ENCODE measurements at places on chromosomes 4 and X.
A peak's percentile ranks its signal among the peaks of the same experiment; 100 is the strongest.

DNA sequence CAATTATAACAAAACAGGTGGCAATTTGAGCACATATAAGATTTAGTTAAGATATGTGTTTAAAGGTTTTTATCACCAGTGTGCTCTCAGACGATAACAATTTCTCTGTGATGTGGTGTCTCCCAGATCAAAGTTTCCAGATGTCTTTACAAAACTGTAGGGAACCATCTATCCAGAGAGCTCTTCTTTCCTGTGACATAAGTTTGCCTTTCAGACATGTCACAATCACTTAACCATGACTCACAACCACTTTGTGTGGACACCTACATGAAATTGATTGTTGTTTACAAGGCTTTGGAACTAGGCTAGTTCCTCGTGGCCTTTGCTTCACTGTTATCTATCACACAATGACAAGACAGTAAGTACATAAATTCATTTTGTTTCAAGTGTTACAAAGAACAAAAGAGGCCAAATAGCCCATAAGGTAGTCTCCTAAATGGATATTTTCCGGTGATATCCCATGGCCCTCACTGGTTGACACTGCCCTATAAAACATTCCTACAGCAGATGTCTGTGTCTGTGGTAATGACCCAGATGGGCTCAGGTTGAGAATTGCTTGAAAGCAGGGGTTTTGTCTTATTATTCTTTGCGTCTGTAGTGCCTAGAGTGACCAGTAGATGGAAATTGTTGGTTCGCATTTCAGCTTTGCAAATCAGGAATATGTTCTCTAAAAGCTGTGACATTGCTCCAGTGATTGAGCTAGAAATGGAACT, 297.8 kb upstream of the FAM241A start:
- peak; percentile 33 for DNase-seq

- DNase-seq, result no peak
Measured at GRCh38 chr4:143437937-143438336, 75.6 kb upstream of the SMARCA5 start.

DNA sequence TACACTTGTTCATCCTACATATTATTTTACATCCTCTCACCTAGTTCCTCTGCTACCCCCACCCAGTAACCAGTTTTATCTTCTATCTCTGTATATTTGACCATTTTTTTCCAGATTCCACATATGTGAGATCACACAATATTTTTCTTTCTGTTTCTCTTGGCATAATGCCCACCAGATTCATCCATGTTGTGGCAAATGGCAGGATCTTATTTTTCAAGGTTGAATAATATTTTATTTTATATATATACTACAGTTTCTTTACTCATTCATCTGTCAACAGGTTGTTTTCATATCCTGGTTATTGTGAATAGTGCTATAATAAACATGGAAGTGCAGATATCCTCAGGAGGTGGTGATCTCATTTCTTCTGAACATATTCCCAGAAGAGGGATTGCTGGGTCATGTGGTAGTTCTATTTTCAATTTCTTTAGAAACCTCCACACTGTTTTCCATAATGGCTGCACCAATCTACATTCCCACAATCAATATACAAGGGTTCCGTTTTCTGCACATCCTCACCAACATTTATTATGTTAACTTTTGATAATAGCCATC, 48.2 kb downstream of the THAP9 start:
- DNase-seq, result peak; percentile 7

- peak; percentile 38 for DNase-seq
Measured at GRCh38 chr4:127134490-127134889, 498.3 kb upstream of the INTU start.

- DNase-seq, result no peak
Measured at GRCh38 chrX:119763836-119764387, 5.5 kb downstream of the SOWAHD start.

- no peak for DNase-seq
Measured at GRCh38 chr4:125268068-125268755, 46.5 kb upstream of the FAT4 start.

DNA sequence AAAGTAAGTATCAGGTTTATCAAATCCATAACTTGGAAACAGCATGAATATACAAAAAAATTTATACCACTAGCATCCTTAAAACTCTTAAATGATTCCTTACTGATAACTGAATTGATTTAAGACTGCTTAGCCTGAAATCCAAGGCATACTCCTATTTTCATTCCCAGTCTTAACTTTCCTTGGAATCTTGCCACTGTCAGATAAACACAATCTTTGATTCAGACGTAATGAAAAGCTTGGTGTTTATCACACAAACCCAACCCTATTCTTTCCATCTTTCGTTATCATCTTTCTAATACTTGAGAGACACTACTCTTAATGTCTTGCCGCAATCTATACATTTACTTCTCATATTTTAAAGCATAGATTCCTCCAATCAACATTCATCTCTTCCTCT, 19.1 kb downstream of the C4orf17 start:
- DNase-seq, result no peak

DNA sequence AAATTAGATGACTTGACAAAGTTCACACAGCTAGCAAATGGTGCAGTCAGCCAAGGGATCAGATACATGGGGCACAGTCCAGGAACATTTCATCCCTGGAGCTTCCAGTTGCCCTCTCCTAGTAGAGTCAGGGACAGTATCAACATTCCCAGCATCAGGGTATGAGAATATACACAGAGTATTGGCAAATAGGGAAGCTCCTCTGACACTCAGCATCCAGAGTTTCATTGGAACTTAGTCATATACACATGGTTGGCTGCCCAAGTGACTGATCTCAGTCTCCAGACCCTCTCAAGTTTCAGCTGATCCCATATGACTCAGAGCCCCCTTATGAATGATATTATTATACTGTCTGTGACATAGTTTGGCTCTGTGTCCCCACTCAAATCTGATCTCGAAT, 13.7 kb upstream of the KCTD8 start:
- DNase-seq, result no peak

GRCh38 chrX:96683997-96684338, 674 bp upstream of the DIAPH2 start:
- no peak for DNase-seq

DNA sequence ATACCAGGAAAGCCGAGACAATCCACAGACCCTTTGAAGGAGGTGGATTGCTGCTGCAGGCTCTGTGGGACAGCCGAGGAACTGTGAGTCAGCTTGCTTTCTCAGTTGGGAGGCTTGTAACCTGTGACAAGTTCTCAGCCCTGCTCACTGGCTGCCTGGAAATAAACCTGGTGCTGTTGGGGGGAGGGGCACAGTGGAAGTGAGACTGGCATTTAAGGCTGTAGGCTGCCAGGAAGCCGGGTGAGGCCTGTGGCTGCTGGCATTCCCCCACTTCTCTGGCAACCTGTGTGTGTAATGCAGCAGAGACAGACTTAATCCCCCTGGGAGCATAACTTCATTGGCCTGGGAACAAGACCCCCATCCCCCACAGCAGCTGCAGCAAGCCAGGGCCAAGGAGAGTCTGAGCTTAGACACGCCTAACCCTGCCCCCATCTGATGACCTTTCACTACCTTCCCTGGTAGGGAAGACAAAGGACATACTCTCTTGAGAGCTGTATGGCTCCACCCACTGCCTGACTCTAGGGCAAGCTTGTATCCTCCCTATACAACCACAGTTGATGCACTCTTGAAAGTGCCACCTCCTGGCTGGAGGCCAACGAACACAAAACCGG, 64.1 kb downstream of the ALPK1 start:
- peak; percentile 9 for DNase-seq

DNA sequence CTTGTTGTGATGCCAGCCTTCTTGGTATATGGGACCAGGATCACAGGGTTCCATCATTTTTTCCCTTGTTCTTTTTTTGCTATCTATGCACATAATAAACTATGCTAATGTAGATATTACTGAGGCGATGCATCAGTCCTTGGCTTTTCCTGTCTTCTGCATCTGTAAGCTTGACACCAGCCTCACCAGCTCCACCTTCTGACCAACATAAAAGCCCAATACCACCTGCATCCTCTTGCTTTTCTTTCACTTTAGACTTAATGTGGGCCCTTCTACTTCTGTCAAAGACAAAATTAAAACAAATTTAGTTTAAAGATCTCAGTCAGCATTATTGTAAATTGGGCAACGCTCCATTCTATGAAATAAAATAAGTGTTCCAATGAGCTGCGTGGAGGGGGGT, 1718.8 kb upstream of the PCDH10 start:
- DNase-seq, result no peak

DNA sequence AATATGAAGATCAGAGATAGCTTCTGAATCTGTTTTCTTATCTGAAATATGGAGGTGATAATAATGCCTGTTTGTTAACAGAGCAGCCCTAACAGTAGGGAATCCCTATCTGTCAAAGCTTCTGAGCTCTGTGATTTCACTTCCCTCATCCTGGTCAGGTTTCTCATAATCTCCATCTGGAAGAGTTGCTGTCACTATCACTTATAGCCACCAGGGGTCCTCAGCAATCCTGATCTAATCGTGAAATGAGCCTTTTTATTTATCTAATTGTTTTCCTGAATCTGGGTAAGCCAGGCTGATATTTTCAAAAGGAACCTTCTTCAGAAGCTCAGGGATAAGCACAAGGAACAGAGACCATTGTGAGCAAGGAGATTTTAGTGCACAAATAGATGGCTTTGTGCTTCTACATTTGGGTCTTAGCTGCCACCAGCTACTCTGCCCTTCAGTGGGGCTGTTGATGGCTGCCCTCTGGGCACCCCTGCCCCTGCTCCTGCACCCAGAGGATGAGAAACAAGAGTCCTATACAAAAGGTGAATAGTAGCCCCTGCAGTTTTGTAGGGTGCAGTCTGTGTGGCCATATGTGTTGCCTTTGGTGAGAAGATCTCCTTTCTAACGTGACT, 196.4 kb upstream of the RADX start:
- peak; percentile 7 for DNase-seq

DNA sequence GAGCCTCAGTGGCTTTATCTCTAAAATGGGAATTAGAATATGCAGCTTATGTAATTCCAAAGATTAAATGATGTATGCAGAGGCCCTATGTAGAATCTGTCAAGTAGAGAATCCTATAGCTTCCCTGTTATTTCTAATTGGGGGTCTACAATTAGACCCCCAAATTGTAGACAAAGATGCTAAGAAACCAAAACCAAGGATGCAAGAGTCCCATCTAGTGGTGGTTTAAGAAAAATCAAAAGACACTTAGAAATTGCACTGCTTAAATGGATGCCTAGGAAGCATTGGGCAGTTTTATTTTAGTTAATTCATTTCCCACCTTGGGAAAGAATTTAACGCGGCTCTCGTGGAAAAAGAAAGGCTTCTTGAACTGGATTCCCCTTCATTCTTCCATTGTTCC, 115.2 kb downstream of the GABRA2 start:
- DNase-seq, result no peak

- peak; percentile 3 for DNase-seq
Measured at GRCh38 chrX:72621625-72622485, 49.2 kb upstream of the HDAC8 start.
